Left renal cortex interstitium (tissue), 4 donors: ENCODE measurements at places on chromosomes 6 and 20. TPM values are rescaled to one million over a fixed set of nuclear protein-coding genes. Genes with fewer than 3 reads are reported as not detected.

- no peak for DNase-seq
Measured at GRCh38 chr6:1591926-1592325, 17.8 kb upstream of the FOXC1 start.

The ATXN1 gene
- polyA plus RNA-seq, result 17.2 TPM

The BIRC7 gene
- polyA plus RNA-seq, result 2.2 TPM

The ASXL1 gene
- 73.8 TPM for polyA plus RNA-seq

The BMP7 gene
- polyA plus RNA-seq, result 113 TPM

DNA sequence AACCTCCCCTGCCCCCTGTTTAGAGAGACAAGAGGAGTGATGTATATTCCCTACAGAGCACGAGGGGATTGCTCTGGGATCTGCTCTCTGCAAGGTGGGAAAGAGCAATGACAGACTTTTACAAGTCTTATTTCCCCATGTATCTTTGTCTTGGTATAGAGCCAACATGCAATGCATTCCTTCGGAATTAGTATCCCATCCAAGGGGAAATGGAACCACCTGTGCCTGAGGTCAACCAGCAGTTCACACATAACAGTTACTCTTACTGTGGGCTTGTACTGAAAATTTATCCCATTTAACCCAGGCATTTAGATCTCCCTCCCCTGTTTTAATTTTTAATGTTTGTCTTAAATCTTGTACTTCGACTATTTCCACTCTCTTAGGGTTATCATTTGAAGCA, 250.4 kb downstream of the C6orf118 start:
- DNase-seq, result no peak

DNA sequence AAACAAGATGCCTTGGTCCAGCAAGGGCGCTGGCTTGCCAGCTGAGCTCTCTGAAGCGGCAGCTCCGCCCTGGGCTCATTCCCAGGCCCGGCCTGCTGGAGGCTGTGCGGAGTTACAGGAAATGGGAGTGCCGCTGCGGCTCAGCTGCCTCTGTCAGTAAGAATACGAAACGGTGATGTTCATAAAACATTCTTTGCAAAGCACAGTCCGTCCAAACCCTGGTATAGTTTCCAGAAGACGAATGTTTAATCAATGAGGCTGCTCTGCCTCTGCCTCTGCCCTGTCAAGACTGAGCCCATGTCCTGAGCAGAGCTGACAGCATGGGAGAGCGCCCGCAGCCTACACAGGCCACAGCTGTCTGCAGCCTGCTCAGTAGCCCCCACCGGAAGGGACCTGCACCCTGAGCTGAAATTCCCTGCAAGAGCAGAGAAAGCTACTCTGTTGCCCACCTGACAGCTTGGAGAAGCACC, 153.3 kb upstream of the SNX9 start:
- DNase-seq, result no peak

GRCh38 chr20:31669876-31670275, 32.2 kb downstream of the COX4I2 start:
- no peak for DNase-seq

DNA sequence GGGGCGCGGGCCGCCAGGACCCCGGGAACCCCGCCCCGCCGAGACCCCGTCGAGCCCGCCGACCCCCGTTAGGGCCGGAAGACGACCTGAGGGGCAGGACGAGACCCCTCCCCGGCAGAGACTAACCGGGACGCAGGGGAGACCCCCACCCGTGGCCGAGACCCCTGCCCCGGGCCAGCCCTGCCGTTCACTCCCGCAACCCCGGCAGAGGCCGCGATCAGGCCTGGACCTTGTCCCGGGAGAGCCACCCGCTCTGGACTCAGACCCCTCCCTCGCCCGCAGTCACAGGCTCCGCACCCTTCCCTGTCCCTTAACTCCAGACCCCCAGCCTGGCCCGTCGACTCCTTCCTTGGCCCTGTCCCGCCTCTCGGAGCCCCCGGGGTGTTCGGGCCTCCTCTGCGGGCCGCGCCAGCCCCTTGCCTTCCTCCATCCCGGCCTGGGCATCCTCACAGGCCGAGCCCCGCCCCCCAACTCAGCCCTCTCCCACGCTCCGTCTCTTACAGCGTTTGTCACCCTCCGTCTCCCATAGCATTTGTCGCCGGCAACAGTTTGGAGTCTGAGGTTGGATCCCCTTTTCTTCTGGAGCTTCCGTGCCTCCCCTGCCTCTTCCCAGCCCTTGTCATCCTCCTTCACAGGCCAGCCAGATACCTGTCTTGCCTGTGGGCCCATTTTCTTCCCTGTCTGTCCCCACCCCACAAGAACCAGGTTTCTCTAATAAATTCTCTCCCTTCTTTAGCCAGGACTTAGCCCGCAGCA, 569 bp downstream of the TCEA2 start:
- no peak for DNase-seq

- no peak for DNase-seq
Measured at GRCh38 chr6:155418017-155418761, 37.5 kb downstream of the NOX3 start.
